ENCODE measurements at places on chromosomes 3 and 15.
A peak's percentile ranks its signal among the peaks of the same experiment; 100 is the strongest.

DNA sequence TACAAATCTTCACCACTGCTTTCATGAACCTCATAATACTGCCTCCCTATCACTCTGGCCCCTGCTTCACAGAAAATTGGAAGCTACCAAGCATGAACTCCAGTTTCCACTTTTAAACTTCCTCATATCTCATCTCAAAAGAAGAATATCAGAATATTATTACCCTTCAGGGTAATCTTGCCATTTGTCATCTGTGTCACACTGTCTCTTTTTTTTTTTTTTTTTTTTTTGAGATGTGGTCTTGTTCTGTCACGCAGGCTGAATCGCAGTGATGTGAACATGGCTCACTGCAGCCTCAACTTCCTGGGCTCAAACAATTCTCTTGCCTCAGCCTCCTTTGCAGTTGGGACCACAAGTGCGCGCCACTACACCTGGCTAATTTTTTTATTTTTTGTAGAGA, 80.4 kb upstream of the TCF12 start:
- DNase-seq = peak; percentile 85
- no peaks in the 10 kb centered on the region for H3K27me3 ChIP-seq
- H3K4me1 ChIP-seq = peaks cover 69% of the 10 kb centered on the region
- no peaks in the 10 kb centered on the region for H3K36me3 ChIP-seq
- H3K4me3 ChIP-seq = no peak overlapping the region

GRCh38 chr3:138092023-138092422, 23.4 kb downstream of the DZIP1L start:
- DNase-seq = no peak
- no peak overlapping the region for H3K27ac ChIP-seq

DNA sequence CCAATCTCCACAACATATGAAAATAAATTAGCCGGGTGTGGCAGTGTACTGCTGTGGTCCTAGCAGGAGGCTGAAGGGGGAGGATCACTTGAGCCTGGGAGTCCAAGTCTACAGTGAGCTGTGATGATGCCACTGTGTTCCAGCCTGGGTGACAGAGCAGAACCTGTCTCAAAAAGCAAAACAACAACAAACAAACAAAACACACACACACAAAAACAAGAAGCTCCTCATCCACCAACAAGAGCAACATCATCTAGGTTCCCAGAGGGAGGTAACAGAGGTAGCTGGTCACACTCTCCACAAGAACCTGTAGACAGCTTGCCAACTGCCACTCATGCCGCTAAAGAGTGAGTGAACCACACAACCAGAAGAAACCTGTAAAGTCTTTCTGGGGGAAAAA, 34.8 kb downstream of the PTPN9 start:
- DNase-seq = no peak
- H3K4me1 ChIP-seq = peaks cover 15% of the 10 kb centered on the region
- no peak overlapping the region for H3K27ac ChIP-seq
- H3K27me3 ChIP-seq = no peaks in the 10 kb centered on the region
- H3K4me3 ChIP-seq = no peak overlapping the region

DNA sequence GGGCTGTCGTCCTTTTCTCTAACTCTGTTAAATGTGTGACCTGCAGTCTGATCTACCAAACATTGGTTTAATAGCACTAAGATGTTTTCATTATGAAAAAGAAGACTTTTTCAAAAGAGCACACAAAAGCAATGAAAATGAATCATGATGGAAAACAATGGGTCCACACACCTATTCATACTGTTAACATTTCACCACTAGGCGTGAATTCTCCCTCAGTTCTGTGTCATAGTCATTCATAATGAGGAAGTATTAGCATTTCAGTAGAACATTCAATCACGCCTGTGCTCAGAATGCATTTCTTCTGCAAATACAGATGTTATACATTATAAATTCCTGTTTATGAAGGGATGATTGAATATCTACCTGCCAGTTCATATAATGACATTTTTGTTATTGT, 35.9 kb downstream of the EIF4E3 start:
- H3K36me3 ChIP-seq = no peaks in the 10 kb centered on the region
- H3K27ac ChIP-seq = no peak overlapping the region
- no peaks in the 10 kb centered on the region for H3K4me1 ChIP-seq
- peak; percentile 63 for DNase-seq
- H3K27me3 ChIP-seq = no peaks in the 10 kb centered on the region

DNA sequence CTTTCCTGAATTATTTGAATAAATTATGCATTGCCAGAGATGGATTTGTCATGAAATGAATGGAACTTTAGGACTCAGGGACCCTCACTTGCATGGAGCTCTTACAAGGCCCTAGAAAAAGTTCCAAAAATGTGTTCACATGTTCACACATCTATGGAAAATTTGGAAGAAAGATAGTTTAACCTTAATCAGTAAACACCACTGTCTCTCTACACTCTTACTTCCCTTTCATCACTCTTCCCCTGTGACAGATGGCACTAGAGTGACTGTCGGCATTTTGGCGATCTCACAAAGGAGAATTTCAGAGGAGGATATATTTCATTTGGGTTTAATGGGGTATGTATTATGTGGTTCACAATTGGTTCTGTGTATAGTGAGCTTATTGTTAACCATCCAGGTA, 600.8 kb downstream of the IGSF11 start:
- H3K36me3 ChIP-seq = no peaks in the 10 kb centered on the region
- H3K4me3 ChIP-seq = no peak overlapping the region
- H3K27ac ChIP-seq = no peak overlapping the region
- H3K4me1 ChIP-seq = no peaks in the 10 kb centered on the region
- DNase-seq = no peak
